ENCODE measurements at places on chromosomes 16 and 17. TPM values are rescaled to one million over a fixed set of nuclear protein-coding genes. Genes with fewer than 3 reads are reported as not detected.

DNA sequence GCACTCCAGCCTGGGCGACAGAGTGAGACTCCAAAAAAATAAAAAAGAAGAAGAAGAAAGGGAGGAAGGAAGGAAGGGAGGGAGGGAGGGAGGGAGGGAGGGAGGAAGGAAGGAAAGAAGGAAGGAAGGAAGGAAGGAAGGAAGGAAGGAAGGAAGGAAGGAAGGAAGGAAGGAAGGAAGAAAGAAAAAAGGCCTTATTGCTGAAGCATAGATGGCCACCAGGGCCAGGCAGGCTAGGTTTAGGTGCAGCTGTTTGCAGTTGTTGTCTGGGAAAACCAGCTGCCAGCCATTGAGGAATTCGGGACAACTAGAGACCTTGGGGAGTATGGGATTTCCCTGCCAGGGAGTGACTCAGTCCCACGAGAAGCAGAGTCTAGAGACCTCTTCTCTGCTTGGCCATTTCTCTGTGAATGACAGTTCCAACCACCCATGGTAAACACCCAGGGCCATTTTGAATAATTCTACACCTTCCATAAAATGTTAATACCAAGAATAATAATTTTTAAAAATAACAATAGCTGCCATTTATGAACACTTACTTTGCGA is 31.0 kb downstream of the SCNN1B start:
- DNase-seq: no peak

DNA sequence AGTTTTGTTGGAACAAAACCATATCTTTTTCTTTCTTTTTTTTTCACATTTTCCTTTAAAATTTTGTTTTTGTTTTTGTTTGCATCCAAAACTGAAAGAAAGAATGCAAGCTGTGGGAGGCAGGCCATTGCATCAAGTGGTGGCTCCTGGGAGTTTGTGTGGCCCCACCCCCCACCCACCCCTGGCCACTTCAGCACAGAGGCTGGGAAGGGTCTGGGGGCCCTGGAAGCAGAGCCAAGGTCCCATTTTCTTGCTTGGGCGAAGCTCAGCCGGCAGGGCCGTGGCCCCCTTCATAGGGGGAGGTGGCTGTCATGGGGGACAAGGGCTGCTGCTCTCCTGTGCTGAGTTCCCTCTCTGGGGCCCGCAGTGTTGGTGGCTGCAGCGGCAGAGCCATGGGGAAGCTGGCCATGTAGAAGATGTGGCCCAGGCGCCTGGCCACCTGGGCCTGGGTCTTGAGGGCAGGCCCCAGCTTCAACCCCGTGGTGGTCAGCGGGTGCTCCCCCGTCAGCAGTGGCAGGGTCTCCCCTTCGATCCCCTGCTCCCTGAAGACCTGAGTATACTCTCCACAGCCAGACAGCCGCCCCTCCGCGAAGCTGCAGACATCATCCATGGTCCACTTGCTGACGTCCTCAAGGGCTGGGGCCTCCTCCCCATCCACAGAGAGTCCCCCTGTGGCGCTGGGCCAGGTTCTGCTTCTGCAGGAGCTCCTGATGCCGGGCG is 19.8 kb downstream of the PAFAH1B1 start:
- no peak for DNase-seq

DNA sequence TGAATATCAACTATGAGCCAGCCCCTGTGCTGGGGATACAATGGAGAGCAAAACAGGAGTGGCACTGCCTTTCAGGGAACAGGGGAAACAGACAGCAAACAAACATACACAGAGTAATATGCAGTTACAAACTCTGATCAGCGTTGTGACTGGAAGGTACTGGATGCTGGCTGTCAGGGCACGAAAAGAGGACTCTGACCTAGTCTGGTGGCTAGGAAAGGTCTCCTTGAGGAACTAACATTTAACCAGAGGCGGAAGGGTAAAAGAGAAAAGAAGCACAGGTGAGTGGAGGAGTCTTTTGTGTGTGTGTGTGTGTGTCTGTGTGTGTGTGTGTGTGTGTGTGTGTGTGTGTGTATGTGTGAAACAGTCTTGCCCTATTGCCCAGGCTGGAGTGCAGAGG is 12.4 kb upstream of the B4GALNT2 start:
- DNase-seq: no peak

- DNase-seq: no peak
These were observed 30.4 kb downstream of the KIAA0513 start for GRCh38 chr16:85057948-85058347.

The KRTAP9-2 gene
- polyA plus RNA-seq: not detected

GRCh38 chr16:16018705-16019104 is 69.3 kb downstream of the ABCC1 start:
- DNase-seq: no peak

DNA sequence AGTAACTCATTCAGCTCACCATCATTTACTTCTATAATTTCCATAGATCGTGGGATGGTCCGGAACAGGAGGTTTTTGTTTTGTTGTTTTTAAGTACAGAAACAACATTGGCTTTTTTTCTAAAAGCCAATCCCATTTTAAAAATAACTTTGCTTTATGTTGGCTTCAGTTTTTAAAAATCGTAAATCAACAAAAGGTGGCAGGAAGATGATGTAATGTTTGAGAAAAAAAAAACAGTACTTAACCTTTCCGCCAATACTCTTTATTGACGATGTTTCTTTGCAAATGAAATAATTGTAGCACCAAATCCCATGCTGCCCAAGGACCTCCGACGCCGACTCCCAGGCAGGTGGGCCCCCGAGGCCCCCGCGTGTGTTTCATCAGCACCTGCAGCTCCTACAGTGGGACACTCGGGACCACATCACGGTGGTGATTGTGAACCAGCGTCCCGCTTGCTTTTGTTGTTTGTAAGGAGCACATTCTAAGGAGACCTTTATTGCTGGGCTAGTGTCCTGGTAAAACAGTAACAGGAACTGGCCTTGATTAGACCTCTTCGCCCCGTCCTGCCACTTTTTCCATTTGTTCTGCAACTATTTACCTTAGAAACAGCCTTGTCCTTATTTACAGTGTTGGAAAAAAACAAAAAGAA is 140.2 kb upstream of the CHMP6 start:
- no peak for DNase-seq

The GRB2 gene
- 91.2 TPM for polyA plus RNA-seq

The KRT40 gene
- not detected for polyA plus RNA-seq

DNA sequence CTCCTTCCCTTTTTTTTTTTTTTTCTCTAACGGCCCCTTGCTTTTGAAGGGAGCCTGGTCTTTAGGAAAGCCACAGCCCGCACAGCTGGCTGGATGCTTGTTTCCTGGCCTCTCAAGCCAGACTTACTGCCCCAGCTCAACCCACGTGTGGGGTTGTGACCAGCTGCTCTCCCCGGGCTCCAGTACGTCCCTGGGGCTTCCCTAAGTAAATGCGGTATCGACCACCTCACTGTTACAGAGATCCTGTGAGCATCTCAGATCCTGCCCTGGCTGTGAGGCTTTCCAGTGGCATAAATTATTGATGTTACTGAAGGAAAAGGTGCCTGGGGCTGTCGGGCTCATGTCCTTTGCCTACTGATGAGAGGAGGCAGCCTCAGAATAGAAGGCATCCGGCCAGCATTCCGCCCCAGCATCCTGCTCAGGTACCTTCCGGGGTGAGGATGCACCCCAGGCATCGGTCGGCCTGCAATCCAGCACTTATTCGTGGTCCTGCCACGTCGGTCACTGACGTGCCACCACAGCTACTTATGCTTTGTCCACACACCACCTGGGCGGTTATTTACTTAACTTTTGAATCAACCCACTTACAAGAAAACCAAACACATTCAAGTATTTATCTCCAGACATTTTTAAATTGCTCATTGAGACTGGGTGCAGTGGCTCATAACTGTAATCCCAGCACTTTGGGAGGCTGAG is 9.6 kb downstream of the GPRC5B start:
- DNase-seq: no peak

The SEBOX gene
- polyA plus RNA-seq: not detected

- DNase-seq: no peak
These were observed 714 bp downstream of the CACNA1H start for GRCh38 chr16:1153480-1154160.

DNA sequence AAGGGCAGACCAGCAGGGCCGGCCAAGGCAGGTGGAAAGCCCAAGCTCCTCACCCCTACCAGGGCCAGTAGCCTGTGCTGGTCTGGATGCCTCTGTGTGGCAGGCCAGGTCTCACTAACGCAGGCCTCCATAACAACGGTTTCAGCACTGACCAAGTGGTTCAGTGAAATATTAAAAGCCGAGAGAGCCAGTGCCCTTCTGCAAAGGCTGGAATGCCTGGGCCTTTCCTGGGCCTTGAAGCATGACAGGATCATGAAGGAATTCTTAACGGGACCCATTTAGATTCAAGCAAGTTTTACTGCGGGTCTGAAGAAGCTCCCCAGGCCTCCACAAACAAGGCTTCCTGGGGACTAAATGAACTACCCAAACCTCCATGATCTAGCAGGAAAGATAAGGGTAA is 16.3 kb downstream of the ADAD2 start:
- no peak for DNase-seq

GRCh38 chr17:14732211-14732610 is 431.3 kb downstream of the HS3ST3B1 start:
- no peak for DNase-seq

DNA sequence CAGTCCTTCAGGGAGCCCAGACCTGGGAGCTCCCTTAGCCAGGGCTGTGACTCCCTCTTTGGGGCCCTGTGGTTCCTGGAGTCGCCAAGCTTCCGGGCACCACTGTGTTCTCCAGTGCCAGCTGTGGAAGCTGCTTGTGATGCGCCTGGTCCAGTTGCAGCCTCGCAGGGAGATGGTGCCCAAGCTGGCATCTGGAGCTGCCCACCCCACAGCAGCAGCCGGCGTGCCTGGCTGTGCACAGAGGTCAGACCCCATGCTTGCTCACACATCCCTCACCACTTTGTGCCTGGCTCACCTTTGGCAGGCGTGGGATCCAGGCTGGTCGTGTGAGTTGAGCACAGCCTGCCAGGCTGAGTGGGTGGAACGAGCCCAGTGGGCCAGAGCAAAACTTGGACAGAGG is 18.2 kb downstream of the RHOT1 start:
- DNase-seq: no peak

GRCh38 chr17:78842881-78843565 is 2.4 kb upstream of the USP36 start:
- no peak for DNase-seq

GRCh38 chr16:67000384-67001351 is 12.3 kb downstream of the CES4A start:
- no peak for DNase-seq

DNA sequence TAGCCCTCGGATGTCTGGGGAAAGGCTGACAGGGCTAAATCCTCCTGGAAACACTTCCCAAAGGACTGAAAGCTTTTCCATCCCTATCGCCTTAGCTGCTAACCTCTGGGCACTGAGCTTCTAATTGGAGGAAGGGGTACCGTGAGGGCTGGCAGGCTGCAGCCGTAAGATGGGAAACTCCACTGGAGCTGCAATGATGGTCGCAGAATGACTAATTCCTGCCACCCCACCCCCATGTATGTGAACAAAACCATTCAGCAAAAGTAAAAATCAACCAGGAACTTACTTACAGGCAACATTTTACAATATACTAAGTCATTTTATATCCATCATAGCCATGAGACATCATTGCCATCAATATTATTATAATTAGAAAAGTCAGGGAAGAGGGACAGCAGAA is 133.3 kb downstream of the ABCC12 start:
- DNase-seq: no peak

DNA sequence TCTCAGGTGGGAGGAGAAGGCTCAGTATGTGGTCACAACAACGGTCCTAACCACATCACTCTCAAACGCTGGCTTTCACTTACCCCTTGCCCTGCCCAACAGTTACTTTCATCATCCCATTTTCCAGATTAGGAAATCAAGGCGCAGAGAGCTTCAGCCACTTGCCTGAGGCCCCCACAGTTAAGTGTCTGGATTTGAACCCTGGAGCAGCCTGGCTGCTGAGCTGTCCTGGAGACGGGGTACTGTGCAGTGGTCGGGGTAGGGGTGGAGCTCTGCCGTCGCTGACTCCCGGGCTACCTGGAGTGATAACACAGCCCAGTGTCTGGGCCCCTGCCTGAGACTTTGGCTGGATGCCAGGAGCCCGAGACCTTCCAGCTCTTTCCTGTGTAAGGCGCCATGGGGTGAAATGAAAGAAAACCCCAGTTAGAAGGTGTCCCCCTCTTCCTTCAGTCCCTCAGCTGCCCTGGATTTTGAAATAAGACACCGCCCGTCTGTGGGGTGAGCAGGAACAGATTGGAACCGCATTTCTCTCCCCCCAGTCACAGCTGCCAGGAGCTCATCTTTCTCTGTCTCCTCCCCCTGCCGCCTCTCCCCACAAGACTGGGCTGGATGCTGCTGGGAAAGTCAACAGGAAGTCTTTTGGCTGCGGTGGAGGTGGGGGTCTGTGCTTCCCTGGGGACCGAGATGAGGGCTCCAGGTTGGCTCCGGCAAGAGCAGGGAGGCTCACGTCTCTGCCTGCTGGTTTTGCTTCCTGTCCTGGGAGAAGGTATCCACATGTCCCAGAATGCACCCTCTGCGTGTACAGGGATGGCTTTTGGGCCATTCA is 280.2 kb downstream of the SEC14L1 start:
- no peak for DNase-seq

The CCL14 gene
- polyA plus RNA-seq: 19.0 TPM

DNA sequence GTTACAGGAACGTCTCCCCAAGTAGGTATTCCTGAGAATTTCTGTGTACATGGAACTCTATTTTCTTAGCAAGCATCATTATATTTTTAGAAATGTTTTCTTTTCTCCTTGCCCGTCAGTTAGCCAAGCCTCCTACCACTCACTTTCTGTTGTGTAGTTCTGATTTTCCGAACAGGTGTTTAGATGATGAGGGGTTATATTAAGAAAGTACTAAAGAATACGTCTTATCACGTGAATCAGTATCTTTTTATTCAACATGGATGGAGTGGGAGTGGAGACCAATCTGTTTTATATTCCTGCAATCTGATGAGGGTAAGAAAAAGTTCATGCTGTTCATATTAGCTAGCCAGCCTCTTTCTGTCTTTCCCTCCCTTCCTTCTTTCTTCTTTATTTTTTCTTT is 29.4 kb downstream of the MSI2 start:
- no peak for DNase-seq

DNA sequence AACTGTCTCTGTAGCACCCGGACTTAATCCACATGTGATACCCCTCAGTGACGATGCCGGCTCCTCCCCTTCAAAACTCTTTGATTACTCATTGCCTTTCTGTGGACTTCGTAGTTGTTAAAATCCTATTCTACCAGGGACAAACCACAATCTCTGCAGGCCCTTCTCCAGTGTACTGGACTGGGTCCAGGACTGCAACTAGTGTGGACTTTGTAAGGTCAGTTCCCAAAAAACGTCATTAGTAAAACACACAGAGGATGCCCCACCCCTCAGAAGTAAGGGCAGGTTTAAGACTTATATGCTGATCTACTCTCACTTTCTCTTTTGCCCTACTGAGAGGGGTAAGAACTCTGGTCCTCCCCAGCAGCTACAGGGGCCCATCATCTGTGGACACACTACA is 10.5 kb upstream of the NUDT7 start:
- no peak for DNase-seq
